Amygdala (tissue), 56 donors: ENCODE measurements at places on chromosomes 3 and 15.

GRCh38 chr3:125022206-125022605 is 33.6 kb downstream of the HEG1 start:
- no peak for DNase-seq

- no peak for DNase-seq
Observed at GRCh38 chr3:119810018-119810435, 28.1 kb downstream of the NR1I2 start.

GRCh38 chr3:157912514-157913451 is 193.4 kb downstream of the SHOX2 start:
- DNase-seq, result no peak

DNA sequence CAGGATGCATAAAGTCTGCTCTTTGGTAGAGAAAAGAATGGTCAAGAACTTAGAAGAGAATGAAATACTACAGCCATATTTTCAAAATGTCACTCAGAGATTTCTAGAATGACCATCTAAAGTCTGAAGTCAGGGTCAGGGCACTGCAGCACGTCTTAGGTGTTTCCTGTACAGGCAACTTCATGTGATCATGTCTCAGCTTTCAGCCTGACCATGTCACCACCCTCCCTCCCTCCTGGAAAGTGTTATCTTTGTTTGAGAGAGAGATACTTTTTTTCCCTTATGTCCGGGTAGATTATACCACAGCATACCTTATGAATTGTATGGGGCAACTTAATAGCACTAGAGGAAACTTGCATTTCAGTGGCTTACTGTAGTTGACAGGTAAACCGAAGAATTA is 558.0 kb upstream of the TGFBR2 start:
- no peak for DNase-seq

- DNase-seq, result no peak
Observed at GRCh38 chr15:50940506-50940905, 32.0 kb downstream of the AP4E1 start.

GRCh38 chr3:161066930-161067329 is 38.2 kb downstream of the B3GALNT1 start:
- no peak for DNase-seq

- DNase-seq, result no peak
Observed at GRCh38 chr15:50149090-50149489, 30.1 kb upstream of the ATP8B4 start.

DNA sequence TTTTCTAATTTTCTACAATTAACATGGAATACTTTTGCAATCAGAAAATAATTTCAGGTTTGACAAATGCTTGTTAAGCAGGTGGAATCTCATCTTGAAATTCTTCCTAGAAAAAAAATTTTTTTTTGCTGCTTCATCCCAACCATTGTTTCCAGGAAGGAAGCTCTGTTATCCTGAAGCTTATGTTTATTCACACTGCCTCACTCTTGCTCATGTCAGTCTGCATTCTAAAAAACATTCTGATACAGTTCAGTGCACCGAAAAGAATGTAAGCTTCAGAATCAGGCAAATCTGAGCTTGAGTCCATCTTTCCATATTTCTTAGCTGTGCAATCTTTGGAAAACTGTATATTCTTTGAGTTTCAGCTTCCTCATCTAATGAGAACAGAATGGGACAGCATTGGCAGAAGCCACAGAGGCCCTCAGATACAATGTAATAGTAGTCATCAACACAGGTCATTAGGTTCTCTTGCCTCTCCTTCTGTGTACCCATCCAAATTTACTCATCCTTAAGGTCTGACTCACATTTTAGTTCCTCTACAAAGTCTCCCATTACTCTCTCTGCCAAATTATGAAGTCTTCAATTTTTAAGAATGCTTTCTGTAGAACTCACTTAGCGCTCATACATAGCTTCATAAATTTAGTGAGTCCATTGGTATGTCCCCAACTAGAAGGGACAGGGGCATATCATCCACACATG is 881.8 kb upstream of the NR2F2 start:
- DNase-seq, result no peak

- no peak for DNase-seq
Observed at GRCh38 chr15:57316451-57316850, 59.9 kb upstream of the CGNL1 start.

- no peak for DNase-seq
Observed at GRCh38 chr3:184347321-184348056, 10.1 kb downstream of the FAM131A start.

- DNase-seq, result no peak
Observed at GRCh38 chr15:40096094-40096891, 12.4 kb downstream of the BMF start.

DNA sequence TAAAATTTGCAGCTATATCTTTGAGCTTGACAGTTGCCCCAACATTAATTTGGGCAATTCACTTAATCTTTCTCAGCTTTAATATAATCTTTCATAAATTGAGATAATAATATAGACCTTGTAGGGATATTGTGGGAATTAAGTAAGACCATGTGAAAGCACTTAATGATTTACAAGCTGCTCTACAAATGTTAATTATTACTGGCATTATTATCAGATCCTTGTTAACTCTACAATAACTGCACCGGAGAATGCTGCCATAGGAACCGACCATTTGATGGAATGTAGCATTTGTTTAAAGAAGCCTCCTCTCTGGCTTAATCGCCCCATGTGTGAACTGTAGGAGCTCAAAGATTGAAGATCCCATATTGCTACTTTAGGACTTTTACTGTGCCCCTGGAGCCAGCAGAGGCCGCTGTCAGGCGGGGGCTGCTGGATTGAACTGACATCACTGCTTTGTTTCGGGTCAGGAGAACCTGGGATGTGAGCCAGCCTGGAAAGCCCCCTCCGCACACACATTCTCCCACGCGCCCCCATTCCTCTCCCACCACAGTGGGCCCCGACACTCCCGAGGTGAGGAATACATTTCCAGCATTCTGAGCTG is 154.2 kb upstream of the TNIK start:
- DNase-seq, result no peak

DNA sequence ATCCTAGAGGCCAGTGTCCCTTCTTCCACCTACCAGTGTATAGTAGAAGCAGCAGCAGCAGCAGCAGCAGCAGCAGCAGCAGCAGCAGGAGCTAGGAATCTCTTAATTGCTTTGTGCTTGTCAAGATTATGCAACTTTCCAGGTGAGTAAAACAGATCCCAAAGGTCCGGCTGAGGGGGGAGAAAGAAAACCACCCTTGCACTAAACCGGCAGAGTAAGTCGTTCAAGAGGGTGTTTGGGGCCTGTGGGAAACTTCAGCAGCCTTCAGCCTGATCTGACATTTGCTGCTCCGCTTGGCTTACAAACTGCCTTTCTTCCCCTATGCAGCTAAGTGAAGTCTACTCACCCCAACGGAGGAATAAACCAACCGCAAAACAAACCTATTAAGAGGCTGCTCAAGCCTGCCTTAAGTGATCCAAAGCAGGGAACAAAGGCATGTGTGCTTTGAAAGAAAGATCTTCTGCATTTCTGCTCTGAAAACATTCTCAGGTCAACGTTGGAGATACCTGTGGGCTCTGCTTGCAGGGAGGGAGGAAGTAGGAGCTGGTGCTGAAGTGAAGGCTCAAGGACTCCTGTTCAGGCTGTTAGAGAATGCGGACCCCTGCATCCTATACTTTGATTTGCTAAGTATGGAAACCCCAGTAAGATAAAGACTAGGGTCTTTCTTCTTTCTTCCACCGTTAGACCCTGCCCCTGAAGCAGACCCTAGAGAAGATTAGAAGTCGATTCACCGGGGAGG is 35.7 kb upstream of the DLG1 start:
- DNase-seq, result no peak

GRCh38 chr3:23723930-23724329 is 81.8 kb upstream of the UBE2E1 start:
- no peak for DNase-seq

DNA sequence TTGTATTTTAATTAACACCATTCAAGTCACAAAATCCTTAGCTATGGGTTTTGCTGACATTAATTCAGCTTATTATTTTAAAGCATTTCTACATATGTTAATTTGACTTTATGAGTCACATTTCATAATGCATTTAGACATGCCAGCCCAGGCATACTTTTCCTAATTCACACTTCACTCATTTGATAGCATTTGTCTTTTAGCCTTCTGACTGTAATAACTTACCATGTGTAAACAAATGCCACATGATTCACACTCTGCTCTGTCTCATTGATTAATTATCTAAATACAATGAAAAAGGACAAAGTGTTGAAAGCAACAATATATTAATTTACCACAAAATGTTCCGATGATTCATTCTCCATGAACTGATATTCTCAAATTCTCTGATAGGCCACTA is 927.8 kb upstream of the EPHA6 start:
- DNase-seq, result no peak

- no peak for DNase-seq
Observed at GRCh38 chr15:65076486-65077290, at the start of gene KBTBD13. Gene KBTBD13, plus strand, starts transcription at chr15:65076746. Its CDS starts 70 bp downstream, at chr15:65076816.

- no peak for DNase-seq
Observed at GRCh38 chr3:55267206-55267930, 219.7 kb downstream of the WNT5A start.

- DNase-seq, result no peak
Observed at GRCh38 chr3:89467898-89468363, 360.5 kb downstream of the EPHA3 start.

DNA sequence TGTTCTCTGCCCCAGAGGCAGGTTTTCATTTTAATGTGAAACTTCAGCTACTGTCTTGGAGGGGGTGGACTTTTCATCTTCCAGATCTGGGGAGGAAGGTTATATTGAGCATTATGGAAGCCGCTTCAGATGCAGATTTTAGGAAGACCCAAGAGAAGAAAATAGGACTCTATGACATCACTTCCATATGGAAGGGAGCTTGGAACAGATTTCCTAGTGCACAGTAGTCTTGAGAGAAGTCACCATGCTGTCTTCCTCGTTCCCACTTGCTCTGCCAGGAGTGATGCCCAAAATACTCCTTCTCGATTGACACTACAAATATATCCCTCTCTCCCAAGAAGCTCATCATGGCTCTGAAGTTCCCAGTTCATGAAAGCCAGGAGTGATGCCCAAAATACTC is 197.2 kb downstream of the ATP10A start:
- DNase-seq, result no peak

DNA sequence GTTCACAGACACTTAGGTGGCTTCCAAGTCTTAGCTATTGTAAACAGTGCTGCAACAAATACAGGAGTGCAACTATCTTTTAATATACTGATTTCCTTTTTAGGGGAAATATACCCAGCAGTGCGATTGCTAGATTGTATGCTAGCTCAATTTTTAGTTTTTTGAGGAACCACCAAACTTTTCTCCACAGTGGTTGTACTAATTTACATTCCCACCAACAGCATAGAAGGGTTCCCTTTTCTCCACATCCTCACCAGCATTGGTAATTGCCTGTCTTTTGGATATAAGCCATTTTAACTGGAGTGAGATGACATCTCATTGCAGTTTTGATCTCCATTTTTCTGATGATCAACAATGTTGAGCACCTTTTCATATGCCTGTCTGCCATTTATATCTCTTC is 58.9 kb downstream of the ZNF148 start:
- DNase-seq, result no peak

GRCh38 chr15:98506711-98507110 is 141.6 kb upstream of the IGF1R start:
- DNase-seq, result no peak

- no peak for DNase-seq
Observed at GRCh38 chr15:47872208-47872607, 154.9 kb downstream of the SEMA6D start.
